Pancreas (tissue), 10 donors: ENCODE measurements at places on chromosomes 1 and 21. TPM values are rescaled to one million over a fixed set of nuclear protein-coding genes. Genes with fewer than 3 reads are reported as not detected.

The CLIC6 gene
- 2.0 TPM for total RNA-seq

The LCE1B gene
- total RNA-seq = not detected

The LORICRIN gene
- not detected for total RNA-seq

The RAB7B gene
- total RNA-seq = 0.44 TPM

The IGSF8 gene
- total RNA-seq = 20.3 TPM

The KRTAP13-2 gene
- not detected for total RNA-seq

The NUP210L gene
- 0.06 TPM for total RNA-seq

- no peak for DNase-seq
Measured at GRCh38 chr21:42836767-42837301, 42.5 kb downstream of the WDR4 start.

GRCh38 chr1:37634244-37634991 lies at the start of gene RSPO1:
Gene RSPO1 (minus strand): TSS chr1:37634892. CDS start chr1:37629661, 5,231 bp downstream.
- DNase-seq = no peak

DNA sequence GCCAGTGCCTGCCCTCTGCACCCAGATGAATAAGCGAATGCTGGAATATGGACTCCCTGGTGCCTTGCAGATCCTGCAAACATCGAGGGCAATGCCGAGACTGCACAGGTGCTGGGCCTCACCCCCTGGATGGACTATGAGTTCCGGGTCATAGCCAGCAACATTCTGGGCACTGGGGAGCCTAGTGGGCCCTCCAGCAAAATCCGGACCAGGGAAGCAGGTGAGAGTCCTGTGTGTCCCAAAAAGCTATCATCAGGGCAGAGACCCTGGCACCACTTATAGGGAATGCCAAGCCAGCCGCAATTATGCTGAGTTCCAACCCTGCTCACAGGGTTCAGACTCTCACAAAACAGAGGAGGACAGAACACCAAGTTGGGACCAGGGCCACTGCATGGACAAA lies 17.2 kb downstream of the TMEM81 start:
- DNase-seq = no peak

GRCh38 chr1:179586107-179586823 lies 5.4 kb upstream of the TDRD5 start:
- peak; percentile 60 for DNase-seq

GRCh38 chr1:93991271-93991670 lies 82.0 kb upstream of the GCLM start:
- DNase-seq = no peak

- DNase-seq = no peak
Measured at GRCh38 chr1:56983484-56983883, 17.7 kb upstream of the C8B start.

DNA sequence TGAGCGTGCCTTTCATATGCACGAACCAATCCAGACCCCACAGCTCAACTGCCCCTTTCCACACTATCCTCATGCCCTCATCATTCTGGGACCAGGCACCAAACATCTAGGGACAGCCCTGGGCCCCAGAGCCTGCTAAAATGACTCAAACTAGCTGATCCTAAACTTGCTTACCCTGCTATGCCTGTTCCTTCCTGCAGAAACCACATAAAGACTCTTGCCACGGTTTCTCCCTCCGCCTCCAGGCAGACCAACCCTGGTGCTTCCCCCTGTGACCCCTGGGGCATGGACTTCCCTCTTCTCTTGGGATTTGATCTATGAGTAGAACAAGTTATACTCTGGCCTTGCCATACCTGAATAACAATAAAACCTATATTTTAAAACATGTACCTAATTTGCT lies 138.0 kb upstream of the CD34 start:
- no peak for DNase-seq

DNA sequence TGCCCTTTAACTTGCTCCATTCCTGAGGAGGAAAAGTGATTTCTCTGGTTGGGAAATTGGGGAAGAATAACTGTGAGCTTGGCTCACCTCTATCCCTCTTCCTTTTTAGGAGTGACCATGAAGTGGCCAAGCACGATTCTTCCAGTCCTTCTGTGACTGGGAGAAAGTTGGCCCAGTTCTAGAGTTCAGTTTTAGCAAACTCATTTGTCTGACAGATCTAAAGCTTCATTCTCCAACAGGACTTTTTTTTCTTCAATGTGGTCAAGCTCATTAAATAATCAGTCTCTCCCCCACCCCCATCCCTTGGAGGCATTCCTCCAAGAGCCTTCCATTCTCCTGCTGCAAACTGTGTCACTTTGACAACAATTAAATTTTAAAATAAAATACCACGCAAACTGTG lies 6.4 kb upstream of the AGL start:
- DNase-seq = no peak
